ENCODE measurements at places on chromosomes 3 and 15.
A peak's percentile ranks its signal among the peaks of the same experiment; 100 is the strongest.

DNA sequence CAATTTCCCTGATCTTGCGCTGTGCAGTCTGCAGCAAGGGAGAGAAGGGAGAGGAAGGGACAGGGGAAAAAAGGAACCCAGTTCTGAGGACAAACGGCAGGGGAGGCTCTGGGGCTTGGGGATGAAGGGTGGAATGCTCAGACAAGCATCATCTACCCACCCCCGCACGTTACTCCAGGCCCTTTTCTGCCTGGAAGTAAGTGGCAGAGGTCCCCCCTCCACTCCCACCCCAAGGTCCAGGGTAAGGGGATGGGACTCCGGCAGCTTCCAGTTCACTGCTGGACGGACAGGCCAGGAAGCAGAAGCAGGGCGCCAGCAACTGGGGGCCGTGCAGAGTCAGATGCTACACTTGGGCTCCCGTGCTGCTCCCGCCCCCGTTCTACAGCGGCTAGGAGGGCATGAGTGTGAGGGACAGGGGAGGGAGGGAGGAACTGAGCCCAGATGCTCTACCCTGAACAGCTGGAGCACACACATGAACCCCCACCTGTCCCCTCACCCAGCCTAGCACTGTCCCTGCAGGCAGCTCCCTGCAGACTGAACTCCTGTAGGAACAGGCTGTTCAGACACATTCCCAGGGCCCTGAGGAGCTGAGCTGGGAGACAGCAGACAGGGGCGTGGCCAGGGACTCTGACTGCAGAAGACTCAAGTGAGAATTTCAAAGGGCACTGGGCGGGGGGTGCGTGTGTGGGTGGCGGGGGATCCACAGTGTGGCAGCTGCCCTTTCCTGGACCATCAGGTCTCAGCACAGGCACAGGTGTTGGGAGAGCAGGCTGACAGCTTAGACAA is 59.7 kb downstream of the SENP2 start:
- no peak for DNase-seq

DNA sequence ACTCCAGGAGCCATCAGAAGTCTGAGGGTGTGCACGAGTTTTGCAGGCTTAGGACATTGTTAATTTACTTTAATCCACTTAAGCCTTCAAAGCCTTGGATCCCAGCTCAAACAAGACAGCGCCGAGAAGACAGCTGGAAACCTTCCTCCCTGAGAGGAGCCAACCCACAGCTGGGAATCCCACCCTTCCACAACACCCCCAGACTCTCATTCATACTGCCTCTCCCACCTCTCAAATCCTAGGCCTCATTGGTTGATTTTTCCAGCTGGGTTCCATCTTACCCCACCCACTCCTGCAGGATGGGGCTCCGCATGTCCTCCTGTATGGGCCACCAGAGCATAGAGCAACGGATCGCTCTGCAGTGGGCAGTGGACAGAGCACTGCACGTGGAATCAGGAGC is 80.4 kb downstream of the SEMA5B start:
- no peak for DNase-seq

DNA sequence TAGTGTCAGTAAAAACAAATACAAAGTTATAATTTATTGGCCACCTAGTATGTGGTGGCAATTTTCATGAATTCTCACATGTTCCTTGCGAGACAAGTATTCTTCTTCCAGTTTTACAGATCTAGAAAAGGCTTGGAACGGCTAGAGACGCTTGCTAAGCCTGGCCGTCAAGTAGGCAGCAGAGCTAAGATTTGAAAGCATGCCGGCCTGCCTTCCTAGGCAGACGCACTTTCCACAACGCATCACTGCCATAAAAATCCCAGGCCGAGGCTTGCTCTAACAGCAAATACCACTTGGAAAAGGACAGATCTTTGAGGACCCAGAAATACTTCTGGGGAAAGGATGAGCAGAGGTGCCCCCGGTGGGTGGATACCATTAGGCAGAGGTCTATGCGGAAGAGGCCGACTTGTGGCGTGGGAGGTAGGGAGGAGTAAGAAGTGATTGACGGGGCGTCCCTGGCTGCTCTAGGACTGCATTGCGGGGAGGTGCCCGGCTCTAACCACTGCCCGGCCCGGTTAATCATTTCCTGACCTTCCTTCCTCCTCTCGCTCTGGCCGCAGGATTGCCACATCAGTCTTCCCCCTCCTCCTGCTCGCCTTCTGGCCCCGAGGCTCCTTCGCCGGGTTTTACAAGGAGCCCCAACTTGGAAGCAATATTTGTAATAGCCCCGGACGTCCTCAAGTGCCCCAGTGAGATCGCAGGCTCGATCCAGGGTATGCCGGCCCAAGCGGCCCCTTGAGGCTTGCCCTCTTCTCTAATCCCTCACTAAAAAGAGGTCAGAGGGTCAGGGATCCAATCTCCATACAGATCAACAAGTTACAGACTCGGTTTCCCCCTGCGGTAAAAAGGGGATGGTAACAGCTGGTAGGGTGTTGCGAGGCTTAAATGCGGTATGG is 1.3 kb upstream of the USP3 start:
- DNase-seq, result peak; percentile 98

DNA sequence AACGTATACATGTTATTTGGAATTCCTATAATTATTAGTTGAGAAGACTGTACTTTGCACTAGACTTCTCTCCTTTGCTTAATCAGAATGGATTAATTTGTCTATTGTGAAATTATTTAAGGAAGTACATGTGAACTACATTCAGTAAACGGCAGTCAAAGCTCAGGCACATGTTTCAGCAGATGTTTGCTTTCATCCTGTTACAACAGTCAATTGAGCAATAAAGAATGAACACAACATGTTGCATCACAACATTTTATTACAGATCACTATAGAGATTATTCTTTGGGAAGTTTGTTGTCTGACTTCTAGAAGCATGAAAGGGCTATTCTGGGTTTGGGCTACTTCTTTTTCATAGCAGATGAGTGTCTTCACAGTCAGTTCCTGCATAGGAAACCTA is 39.2 kb downstream of the RAB27A start:
- no peak for DNase-seq

GRCh38 chr3:157201648-157202278 is 41.8 kb upstream of the CCNL1 start:
- DNase-seq, result peak; percentile 15

GRCh38 chr3:130569461-130570365 is 52.7 kb downstream of the COL6A6 start:
- DNase-seq, result no peak

DNA sequence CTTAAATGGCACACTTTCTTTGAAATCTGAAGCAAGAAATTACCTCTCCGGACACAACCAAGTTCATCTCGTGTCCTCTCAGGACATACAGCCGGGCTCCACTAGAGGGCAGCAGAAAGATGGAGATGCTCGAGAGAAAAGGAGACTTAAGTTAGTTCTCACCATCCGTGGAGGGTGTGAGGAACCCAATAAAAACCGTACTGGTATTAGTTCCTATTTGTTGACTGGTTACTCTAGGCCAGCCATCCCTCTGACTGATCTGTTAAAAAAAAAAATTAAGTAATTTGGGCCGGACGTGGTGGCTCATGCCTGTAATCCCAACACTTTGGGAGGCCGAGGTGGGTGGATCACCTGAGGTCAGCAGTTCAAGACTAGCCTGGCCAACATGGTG is 7.9 kb upstream of the CYP11A1 start:
- DNase-seq, result peak; percentile 82

DNA sequence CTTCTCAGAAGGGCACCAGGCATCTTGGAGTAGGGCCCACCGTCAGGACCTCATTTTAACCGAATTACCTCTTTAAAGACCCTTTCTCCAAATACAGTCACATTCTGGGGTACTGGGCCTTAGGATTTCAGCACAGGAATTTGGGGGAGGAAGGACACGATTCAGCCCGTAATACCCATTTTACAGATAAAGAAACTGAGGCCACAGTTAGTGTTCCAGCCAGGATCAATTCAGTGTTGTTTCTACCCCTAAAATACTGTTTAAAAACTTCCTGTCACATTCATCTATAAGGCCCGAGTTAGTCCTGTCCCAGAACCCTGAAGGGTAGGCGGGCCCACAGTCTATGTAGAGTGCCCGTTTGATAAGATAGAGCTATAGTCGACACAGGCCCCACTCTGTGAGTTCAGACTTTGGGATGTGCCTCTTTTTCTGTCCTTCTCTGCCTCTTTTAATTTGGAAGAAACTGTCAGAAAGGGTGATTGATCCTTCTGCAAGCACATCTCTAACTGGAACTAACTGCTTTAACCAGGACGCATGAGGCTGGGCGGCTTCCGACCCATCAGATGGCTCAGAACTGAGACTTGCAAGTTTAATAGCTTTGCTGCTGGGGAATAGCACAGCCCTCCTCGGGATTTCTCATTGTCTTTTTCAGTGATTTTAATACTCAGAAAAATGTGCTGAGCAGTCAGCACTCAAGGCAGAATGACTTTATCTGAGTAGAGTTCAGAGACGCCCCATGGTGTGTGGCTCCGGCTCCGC is 19.5 kb downstream of the BFSP2 start:
- DNase-seq, result no peak

GRCh38 chr3:114994554-114995341 is 152.3 kb downstream of the ZBTB20 start:
- DNase-seq, result no peak

DNA sequence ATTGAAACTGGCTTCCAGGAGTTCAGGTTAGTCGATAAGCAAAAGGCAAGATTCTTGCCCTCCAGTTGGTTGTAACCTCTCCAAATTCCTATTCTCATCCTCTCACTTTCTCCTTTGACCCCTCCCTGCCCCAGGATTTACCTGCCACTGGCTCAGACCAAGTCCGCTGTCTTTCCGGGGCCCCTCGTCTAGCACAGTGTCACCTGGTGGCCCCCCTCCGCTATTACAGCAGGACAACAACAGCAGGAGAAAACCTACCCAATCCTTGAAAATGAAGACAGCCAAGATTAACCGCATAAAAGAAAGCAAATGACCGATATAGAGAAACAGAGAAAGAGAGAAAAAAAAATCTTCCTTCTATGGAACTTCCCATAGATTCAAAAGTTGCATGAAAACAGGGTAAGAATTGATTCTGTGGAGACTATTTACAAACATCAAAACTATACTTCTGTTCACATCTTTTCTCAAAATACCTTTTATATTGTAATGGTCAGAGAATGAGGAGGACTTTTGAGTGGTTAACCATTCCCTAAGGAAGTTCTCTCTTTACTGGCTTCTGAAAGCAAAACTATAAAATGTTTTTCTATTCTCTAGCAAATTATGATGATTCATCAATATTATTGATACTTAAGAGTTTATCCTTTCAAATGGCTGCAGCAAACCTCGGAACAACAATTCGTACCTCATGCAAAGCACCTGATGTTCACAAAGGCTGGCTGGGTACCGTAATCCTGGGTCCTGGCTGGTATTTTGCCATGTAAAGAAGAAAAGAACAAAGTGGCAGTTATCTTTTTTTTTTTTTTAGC is 10.0 kb upstream of the ST8SIA2 start:
- DNase-seq, result no peak

- no peak for DNase-seq
Observed at GRCh38 chr3:123705488-123706285, 120.8 kb upstream of the HACD2 start.

DNA sequence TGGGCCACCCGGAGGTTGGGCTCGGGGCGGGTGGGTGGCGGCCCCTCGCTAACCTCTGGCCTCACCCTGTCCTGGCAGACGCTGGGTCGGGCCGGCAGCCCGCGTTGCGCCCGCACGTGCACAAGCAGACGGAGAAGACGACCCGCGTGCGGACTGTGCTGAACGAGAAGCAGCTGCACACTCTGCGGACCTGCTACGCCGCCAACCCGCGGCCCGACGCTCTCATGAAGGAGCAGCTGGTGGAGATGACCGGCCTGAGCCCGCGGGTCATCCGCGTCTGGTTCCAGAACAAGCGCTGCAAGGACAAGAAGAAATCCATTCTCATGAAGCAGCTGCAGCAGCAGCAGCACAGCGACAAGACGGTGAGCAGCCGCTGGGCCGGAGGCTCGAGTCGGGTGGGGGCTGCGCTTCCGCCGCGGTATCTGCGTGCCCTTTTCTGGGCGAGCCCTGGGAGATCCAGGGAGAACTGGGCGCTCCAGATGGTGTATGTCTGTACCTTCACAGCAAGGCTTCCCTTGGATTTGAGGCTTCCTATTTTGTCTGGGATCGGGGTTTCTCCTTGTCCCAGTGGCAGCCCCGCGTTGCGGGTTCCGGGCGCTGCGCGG is 3.7 kb downstream of the ISL2 start:
- DNase-seq, result no peak

DNA sequence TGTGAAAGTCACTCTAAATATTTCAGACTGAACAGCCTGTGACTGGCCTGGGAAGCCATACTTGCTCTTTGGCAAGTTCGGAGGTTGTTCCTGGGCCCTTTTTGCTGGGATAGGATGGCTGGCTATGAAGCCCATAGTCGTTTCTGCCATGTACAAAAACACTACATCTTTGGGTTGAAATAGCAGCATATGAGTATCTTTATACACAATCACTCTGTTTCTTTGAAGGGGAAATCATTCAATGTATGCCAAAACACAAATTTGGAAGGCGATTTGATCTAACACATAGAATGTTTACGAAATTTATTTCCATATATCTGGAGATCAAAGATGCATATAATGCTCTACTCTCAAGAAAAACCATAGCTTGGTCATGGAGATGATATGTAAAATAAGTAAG is 192.9 kb downstream of the SQOR start:
- DNase-seq, result no peak
